ENCODE measurements at places on chromosomes 7 and 10.

GRCh38 chr7:37973915-37974314, 53.5 kb downstream of the EPDR1 start:
- DNase-seq: no peak

DNA sequence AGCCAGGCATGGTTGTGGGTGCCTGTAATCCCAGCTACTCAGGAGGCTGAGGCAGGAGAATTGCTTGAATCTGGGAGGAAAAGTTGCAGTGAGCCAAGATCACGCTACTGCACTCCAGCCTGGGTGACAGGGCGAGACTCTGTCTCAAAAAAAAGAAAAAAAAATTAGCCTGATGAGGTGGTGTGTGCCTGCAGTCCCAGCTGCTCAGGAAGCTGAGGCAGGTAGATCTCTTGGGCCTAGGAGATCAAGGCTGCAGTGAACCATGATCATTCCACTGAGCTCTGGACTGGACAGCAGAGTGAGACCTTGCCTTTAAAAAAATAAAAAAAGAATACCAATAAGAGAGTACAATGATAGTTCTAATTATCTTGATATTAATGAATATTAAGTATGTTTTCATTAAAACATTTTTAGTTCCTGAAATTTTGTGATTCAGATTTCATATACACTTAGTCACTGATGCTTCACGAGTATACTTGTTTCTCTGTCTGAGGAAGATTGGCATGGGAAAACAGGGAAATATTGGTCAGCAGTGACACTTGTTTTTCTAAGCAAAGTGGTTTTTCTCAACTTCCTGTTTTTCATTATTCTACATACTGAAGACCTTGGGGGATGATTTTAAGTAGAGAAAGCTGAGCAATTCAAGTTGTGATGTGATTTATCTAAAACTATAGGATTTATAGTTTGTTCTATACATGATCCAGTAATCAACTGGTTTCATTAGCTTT, 76.8 kb downstream of the ADK start:
- peak; percentile 9 for DNase-seq

DNA sequence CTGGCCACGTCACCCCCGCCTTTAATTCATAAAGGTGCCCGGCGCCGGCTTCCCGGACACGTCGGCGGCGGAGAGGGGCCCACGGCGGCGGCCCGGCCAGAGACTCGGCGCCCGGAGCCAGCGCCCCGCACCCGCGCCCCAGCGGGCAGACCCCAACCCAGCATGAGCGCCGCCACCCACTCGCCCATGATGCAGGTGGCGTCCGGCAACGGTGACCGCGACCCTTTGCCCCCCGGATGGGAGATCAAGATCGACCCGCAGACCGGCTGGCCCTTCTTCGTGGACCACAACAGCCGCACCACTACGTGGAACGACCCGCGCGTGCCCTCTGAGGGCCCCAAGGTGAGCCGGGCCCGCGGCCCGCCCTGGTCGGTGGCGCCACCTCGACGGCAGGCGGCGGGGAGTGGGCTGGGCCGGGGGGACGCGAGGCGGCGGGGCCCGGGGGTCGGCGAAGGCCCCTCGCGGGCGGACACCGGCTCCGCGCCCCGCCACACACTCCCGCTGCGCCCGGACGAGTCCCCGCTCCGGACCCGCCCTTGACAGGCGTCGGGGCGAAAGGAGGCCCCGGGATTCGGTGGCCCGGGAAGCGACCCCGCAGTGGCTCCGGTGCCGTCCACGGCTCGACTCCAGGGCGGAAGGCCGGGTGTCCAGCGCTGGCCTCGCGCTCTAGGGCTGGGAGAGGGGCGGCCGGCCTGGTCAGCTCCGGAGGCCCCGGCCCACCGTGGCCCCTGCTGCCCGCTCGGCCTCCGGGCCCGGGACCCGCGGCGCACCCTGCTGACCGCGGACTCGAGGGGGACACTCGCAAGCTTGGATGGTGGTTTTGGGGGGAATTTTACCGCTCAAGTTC, 557 bp downstream of the BAG3 start:
- no peak for DNase-seq

- DNase-seq: no peak
Measured at GRCh38 chr10:44925224-44925623, 14.1 kb downstream of the TMEM72 start.

- DNase-seq: no peak
Measured at GRCh38 chr10:21518149-21518640, 7.3 kb downstream of the SKIDA1 start.

GRCh38 chr10:44682507-44682906, 228.6 kb upstream of the TMEM72 start:
- DNase-seq: no peak

DNA sequence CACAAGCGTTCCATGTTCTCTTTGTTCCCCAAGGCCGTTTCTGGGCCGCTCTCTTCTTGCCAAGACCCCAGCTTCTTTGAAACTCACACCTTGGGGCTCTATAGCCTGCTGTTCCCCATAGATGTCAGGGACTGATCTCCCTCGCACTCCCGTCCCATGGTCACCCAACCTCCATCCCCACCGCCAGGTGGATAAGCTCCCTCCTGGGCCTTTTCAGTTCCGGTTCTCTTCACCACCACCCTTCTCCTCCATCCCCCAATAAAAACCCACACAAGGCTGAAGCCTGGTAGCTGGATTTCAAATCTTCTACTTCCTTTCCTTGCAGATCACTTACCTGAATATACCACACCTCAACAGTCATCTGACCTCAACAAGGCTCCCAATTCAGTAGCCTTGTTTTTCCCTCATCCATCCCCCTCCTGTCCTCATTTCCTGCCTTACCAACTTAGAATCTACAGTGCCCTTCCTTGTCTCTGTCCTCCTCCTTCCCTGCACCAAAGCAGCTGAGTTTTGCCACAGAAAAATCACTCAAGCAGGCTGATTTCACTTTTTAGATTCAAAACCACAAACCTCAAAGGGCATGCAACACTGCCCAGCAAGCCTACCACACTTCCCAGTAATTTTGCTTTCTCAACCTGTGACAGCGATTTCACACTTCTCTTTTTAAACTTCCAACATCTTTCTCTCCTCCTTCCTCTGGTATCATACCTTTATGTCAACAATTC, 7.7 kb downstream of the SLC37A3 start:
- no peak for DNase-seq

GRCh38 chr10:62234077-62234605, 34.5 kb downstream of the RTKN2 start:
- no peak for DNase-seq

DNA sequence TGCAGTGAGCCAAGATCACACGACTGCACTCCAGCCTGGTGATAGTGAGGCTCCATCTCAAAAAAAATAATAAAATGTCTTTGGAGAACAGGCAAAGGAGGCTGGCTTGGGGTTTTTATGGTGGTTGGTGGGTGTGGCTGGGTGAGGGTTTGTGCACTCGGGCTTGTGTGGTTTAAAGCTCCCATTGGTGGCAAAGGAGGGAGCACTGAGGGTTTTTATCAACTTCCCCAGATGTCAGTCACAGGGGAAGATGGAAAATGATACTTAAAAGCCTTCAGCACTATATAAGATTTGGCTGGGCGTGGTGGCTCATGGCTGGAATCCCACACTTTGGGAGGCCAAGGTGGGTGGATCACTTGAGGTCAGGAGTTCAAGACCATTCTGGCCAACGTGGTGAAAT, 16.3 kb upstream of the RNF216 start:
- no peak for DNase-seq

DNA sequence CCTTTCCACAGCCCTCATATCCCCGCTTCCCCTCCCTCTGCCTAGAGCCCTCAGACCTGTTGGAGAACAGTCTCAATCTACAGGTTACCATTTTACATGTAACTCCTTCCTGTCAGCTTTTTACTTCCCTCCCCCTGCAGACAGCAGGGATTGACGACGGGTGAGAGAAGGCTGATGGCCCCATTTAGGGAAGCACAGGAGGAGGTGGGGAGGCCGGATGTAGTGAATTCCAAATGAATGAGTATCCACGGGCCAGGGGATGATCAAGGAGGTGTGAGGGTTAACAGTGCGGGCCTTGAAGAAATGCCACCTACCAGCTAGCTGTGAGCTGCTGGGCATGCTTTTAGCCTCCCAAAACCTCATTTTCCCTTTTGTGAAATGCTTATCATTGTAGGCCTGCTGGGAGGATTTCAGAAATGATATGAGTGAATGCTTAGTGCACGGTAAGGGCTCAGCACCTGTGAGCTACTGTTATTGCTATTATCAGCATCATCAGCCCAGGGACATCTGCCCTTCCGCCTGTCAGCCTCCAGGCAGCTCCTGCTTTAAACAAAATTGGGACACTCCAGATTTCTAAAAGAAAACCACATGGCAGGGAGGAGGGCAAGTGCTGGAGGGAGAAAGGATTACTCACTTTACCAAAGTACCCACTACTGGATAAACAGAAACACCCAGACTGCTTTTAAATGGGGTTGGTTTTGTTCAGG, 6.5 kb upstream of the NANOS1 start:
- DNase-seq: no peak

GRCh38 chr7:29078311-29079260, 67.8 kb downstream of the CPVL start:
- no peak for DNase-seq

- DNase-seq: no peak
Measured at GRCh38 chr10:61763778-61764177, 101.0 kb downstream of the CABCOCO1 start.

GRCh38 chr7:79495544-79496272, 42.2 kb upstream of the MAGI2 start:
- DNase-seq: no peak

GRCh38 chr10:31215052-31215451, 104.0 kb upstream of the ZEB1 start:
- no peak for DNase-seq

DNA sequence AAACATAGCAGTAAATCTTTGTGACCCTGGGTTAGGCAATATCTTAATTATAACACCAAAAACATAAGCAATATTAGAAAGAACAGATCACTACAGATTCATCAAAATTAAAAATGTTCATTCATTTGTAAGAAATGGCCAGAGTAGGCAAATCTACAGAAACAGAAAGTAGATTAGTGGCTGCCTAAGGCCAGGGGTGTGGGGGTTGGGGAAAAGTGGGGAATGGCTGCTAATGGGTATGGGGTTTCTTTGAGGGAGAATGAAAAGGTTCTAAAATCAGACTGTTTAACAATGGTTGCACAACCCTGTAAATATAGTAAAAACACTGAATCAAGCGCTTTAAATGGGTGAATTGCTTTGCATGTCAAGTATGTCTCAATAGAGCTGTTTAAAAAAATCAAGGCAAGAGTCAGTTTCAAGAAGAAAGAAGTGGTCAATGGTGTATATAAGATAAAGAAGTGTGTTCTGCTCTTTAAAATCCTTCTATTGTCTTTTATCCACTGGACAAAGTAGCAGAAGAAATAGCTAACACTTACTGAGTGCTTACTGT, 42.6 kb downstream of the CDK6 start:
- DNase-seq: no peak

GRCh38 chr7:49481075-49481474, 292.4 kb upstream of the VWC2 start:
- DNase-seq: no peak

DNA sequence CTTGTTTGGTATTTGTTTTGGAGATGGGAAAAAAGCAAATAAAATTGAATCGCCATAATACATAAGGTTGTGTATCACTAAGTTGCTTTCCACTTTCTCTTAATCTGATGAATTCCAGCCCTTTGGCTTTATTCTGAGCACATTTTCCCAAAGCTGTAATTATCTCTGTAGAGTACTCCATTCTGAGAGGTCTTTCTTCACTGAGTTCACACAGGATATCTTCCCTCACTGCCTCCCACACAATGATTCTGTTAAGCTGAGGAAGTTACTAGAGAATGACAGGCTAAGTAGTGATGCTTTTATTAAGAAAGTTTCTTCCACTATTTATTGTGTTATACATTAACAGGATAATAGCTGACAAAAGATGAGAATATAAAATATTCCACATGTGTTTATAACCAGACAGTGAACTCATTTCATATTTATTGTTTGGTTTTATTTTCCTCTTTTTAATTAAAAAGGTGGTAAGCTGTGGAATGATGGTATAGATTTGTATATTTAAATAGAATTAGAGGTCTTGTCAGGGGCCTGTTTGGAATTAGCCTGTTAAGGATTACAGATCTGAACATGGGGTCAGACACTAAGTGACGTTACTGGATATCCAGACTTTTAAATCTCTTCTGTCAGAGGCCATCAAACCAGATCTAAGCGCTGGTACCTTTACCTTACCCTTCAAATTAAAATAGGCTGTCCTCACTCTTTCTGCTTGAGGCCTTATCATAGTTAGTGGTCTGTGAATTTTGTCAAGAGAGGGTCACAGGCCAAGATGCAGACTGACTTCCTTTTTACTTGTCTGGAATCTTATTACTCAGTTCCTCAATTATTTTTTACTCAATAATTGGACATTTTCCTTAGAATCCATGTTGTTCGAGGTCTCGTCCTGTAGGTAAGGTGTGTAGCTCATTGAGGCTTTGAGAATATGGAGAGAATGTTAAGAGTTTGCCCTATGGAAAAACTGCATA, 8.4 kb downstream of the PLXDC2 start:
- DNase-seq: no peak

DNA sequence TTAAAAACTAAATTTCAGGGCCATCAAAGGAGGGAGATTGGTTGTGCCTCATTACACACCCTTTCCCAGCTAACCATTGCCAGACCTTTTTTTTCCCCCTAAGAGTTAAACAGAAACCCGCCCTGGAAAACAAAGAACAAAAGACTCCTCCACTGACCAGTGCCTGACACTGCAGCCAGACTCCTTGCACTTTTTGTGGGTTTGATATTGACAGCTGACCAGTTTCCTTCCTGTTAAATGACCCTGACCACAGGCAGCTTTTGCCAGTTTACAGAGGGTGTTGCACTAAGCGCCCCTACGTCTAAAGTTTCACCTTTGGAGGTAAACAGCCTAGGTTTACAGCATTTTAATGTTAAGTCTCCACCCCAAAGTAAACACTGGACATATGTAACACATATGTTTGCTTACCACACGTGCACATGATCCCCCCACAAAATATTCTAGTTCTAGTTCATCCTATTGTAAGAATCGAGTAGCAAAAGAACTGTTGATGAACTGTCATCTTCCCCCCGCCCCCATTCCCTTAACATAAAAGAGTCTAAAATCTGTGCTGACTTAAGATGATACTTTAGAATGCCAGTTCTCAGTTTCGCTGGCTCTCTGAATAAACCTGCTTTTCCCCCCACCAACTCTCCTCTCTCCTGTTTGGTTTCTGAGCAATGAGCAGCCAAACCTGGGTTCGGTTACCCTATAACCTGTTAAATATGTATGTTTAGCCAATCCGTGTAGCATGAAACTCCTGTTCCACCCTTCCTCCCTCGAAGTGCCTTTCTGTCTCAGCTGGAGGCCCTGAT, 38.0 kb downstream of the FOXI2 start:
- DNase-seq: no peak

DNA sequence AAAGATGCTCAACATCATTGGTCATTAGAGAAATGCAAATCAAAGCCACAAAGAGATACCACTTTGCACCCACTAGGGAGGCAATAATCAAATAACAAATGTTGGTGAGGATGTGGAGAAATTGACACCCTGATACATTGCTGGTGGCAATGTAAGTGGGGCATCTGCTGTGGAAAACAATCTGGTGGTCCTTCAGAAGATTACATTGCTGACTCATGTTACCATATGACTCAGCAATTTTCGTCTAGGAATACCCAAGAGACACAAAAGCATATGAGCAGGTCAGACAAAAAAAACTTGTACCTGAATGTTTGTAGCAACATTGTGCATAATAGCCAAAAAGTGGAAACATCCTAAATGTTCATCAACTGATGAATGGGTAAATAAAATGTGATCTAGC, 4.9 kb upstream of the CLDN3 start:
- no peak for DNase-seq

- no peak for DNase-seq
Measured at GRCh38 chr7:101555269-101555920, 73.7 kb downstream of the MYL10 start.
